ENCODE measurements at places on chromosomes 5 and 9. TPM values are rescaled to one million over a fixed set of nuclear protein-coding genes. Genes with fewer than 3 reads are reported as not detected.
A peak's percentile ranks its signal among the peaks of the same experiment; 100 is the strongest.

GRCh38 chr5:172008689-172009141 lies 2.3 kb upstream of the FBXW11 start:
- DNase-seq: no peak
- no peaks in the 10 kb centered on the region for H3K27me3 ChIP-seq
- H3K4me3 ChIP-seq: no peak overlapping the region
- peaks cover 32% of the 10 kb centered on the region for H3K4me1 ChIP-seq
- peaks cover 8% of the 10 kb centered on the region for H3K36me3 ChIP-seq
- no peak overlapping the region for H3K27ac ChIP-seq

- H3K4me1 ChIP-seq: no peaks in the 10 kb centered on the region
- H3K27ac ChIP-seq: no peak overlapping the region
- peak; percentile 57 for DNase-seq
- H3K36me3 ChIP-seq: no peaks in the 10 kb centered on the region
- no peak overlapping the region for H3K4me3 ChIP-seq
- peaks cover 11% of the 10 kb centered on the region for H3K27me3 ChIP-seq
Measured at GRCh38 chr5:139808481-139809330, 13.1 kb downstream of the PSD2 start.

Gene AGPAT2
- total RNA-seq: 16.3 TPM

GRCh38 chr9:74147906-74148305 lies 349.2 kb upstream of the RORB start:
- no peak for DNase-seq
- H3K27ac ChIP-seq: no peak overlapping the region
- no peaks in the 10 kb centered on the region for H3K36me3 ChIP-seq
- H3K4me1 ChIP-seq: no peaks in the 10 kb centered on the region
- no peak overlapping the region for H3K4me3 ChIP-seq

Gene FAM78A
- 36.2 TPM for total RNA-seq

GRCh38 chr5:39178171-39178570 lies 41.2 kb downstream of the FYB1 start:
- H3K27ac ChIP-seq: peak overlapping the region; percentile 88
- DNase-seq: no peak
- no peaks in the 10 kb centered on the region for H3K27me3 ChIP-seq
- H3K36me3 ChIP-seq: peaks cover 7% of the 10 kb centered on the region
- peak overlapping the region; percentile 63 for H3K4me3 ChIP-seq

DNA sequence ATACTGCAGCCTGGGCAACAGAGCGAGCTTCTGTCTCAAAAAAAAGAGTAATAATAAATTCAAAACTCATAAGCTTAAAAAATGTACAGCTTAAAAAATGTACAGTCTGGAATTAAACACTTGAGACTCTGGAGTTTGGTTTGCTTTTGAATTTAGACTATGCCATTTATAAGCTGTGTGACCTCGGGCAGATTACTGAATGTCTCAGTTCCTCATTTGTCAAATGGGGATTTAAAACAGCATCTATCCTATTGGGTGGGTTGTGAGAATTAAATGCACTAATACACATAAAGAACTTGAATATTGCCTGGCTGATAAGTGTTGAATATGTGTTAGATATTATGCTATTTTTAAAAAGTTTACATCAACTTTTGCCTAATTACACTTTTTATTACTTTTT lies 98.4 kb downstream of the SCAMP1 start:
- H3K27ac ChIP-seq: no peak overlapping the region
- H3K4me1 ChIP-seq: peaks cover 6% of the 10 kb centered on the region
- no peak for DNase-seq
- no peak overlapping the region for H3K4me3 ChIP-seq
- peaks cover 35% of the 10 kb centered on the region for H3K36me3 ChIP-seq

DNA sequence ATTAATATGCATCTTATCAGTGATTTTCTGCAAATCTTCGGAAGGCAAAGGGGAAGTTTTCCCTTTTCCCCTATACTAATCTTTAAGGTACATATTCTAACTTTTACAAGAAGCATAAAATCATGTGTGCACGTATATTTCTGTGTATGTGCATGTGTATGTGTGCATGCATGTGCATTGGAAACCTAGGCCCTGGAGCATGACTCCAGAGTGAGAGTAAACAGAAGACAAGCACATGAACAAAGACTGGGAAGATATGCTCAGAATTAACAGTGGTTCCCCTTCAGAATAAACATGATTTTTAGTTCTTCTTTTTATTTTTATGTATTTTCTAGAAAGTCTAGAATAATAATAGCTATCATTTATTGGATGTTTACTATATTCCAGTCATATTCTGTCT lies 10.9 kb upstream of the SELENOP start:
- H3K4me3 ChIP-seq: no peak overlapping the region
- no peak for DNase-seq
- no peaks in the 10 kb centered on the region for H3K4me1 ChIP-seq
- H3K36me3 ChIP-seq: no peaks in the 10 kb centered on the region
- no peak overlapping the region for H3K27ac ChIP-seq
- H3K27me3 ChIP-seq: no peaks in the 10 kb centered on the region

Data from activated CD4-positive, alpha-beta memory T cell treated with anti-CD3 and anti-CD28 coated beads for 36 hours (primary cell).